ENCODE measurements at places on chromosomes 4 and X. TPM values are rescaled to one million over a fixed set of nuclear protein-coding genes. Genes with fewer than 3 reads are reported as not detected.

Gene MAGEA9B
- total RNA-seq, result 0.31 TPM

Gene NPY2R
- 0.09 TPM for total RNA-seq

Gene TGIF2LX
- not detected for total RNA-seq

Gene SYN1
- 11.7 TPM for total RNA-seq

- no peaks in the 10 kb centered on the region for H3K4me1 ChIP-seq
- no peak overlapping the region for H3K27ac ChIP-seq
- H3K27me3 ChIP-seq, result no peaks in the 10 kb centered on the region
- H3K36me3 ChIP-seq, result no peaks in the 10 kb centered on the region
Measured at GRCh38 chr4:140269369-140269768, 104.1 kb upstream of the SCOC start.

DNA sequence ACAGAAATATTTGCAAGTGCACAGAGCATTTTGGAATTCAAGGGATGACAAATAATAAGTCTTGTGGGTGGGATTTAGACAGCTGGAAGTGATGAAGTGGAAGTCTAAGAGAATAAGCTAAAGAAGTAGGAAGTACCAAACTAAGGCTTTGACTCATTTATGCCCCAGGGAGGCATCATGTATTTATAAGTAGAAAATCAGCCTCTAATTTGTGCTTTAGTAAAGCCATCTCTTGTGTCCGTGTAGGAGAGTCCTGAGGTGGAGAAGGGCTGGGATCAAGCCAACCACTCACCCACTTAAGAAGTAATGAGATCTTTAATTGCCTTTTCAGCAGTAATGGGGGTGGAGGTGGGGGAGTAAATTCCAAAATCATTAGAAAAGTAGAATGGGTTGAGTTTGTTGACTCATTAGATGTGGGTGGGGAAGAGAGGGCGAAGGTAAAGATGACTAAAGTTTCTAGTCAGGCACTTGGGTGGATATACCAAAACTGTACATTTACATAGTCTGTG is 356.7 kb downstream of the STIM2 start:
- no peaks in the 10 kb centered on the region for H3K27me3 ChIP-seq
- H3K4me3 ChIP-seq, result no peak overlapping the region
- no peak for DNase-seq
- no peaks in the 10 kb centered on the region for H3K36me3 ChIP-seq
- no peaks in the 10 kb centered on the region for H3K4me1 ChIP-seq

DNA sequence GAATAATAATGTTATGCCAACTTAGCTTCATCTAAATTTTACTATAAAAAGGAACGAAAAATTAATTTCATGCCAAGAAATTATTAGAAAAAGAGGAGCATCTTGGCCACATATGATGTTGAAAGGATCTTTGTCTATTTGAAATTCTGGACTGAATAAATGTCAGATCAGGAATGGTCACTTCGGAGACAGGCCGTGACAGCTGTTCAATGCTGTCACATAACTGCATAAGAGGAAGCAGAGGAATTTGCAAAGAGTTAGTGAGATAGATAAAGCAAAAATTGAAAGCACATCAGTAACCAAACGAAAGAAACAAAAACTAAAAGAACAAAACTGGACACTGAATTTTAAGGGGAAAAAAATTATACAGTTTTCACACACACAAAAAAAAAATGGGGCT is 100.9 kb downstream of the GASK1B start:
- H3K4me1 ChIP-seq, result no peaks in the 10 kb centered on the region
- H3K4me3 ChIP-seq, result no peak overlapping the region
- H3K36me3 ChIP-seq, result no peaks in the 10 kb centered on the region
- no peak overlapping the region for H3K27ac ChIP-seq
- no peak for DNase-seq

GRCh38 chrX:50168241-50168687 is 32.5 kb downstream of the AKAP4 start:
- H3K27me3 ChIP-seq, result no peaks in the 10 kb centered on the region
- no peak for DNase-seq
- H3K4me1 ChIP-seq, result no peaks in the 10 kb centered on the region
- no peak overlapping the region for H3K4me3 ChIP-seq

DNA sequence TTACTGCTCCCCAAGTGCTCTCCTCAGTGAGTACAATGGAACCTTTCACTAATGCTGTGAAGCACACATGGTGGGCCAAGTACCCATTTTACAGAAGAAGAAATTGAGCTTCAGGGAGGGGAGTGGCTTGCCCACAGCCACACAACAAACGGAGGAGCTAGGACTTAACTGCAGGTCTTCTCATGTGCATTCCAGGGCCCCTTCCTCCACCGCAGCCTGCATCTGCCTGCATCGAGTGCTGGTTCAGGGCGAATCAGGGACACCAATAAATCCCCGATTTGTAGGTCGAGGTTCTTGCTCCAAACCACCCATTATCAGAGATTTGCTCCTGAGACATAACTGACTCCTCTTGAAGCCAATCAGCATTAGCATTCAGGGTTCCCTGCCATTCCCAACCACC is 100.9 kb downstream of the MAMLD1 start:
- peaks cover 3% of the 10 kb centered on the region for H3K36me3 ChIP-seq
- no peaks in the 10 kb centered on the region for H3K27me3 ChIP-seq
- H3K4me3 ChIP-seq, result no peak overlapping the region
